ENCODE measurements at places on chromosomes 6 and 20.

DNA sequence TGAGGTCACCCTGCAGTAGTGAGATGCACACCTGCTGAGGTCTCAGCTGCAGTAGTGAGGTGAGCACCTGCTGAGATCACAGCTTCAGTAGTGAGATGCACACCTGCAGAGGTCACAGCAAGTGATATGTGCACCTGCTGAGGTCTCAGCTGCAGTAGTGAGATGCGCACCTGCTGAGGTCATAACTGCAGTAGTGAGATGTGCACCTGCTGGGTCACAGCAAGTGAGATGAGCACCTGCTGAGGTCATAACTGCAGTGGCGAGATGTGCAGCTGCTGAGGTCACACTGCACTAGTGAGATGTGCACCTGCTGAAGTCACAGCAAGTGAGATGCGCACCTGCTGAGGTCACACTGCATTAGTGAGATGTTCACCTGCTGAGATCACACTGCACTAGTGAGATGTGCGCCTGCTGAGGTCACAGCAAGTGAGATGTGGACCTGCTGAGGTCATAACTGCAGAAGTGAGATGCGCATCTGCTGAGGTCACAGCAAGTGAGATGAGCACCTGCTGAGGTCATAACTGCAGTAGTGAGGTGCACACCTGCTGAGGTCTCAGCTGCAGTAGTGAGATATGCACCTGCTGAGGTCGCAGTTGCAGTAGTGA lies 20.8 kb downstream of the ZDHHC14 start:
- no peak for DNase-seq

GRCh38 chr6:66985816-66986215 lies 1278.8 kb upstream of the EYS start:
- DNase-seq = no peak

GRCh38 chr20:62844182-62844581 lies 17.4 kb downstream of the TCFL5 start:
- DNase-seq = no peak

DNA sequence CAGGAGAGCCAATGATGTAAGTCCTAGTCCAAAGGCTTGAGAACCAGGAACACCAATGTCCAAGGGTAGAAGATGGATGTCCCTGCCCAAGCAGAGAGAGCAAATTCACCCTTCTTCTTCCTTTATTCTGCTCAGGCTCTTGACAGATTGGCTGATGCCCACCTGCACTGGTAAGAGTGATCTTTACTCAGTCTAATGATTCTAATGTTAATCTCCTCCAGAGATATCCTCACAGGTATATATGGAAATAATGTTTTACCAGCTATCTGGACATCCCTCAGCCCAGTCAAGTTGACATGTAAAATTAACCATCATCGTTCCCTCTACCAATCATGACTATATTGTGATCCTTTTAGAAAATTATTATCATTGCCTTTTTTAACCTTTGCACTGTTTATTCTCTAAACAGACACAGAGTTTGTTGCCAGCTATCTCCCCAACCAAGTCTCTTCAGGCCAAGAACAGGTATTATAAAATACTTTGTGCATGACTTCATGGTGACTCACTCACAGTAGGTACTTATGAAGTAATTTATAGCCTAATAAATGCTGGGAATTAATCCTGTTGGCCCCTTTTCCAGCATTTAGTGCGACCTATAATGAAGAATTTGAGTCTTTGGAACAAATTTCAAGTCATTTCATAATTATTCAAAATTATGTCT lies 26.2 kb upstream of the TSHZ2 start:
- DNase-seq = no peak

- DNase-seq = no peak
Measured at GRCh38 chr6:126662966-126663365, 323.1 kb downstream of the CENPW start.

- DNase-seq = no peak
Measured at GRCh38 chr6:14216946-14217684, 99.5 kb downstream of the CD83 start.

DNA sequence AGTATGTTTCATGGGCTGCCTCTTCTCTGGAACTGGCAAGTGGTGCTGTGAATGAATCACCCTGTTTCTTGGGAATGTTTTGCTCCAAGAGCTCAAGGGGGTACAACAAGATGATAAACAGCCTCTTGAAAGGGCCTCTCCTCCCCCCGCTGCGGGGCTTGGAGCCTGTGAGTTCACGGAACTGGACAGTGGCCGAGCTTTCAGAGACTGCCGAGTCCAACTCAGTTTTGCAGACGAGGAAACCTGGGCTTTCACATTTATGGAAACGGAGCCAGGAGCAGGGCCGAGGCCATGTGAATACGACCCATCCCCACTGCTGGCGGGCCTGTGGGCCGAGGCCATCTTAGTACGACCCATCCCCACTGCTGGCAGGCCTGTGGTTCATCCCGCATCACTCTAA lies 18.2 kb upstream of the SRC start:
- DNase-seq = no peak

DNA sequence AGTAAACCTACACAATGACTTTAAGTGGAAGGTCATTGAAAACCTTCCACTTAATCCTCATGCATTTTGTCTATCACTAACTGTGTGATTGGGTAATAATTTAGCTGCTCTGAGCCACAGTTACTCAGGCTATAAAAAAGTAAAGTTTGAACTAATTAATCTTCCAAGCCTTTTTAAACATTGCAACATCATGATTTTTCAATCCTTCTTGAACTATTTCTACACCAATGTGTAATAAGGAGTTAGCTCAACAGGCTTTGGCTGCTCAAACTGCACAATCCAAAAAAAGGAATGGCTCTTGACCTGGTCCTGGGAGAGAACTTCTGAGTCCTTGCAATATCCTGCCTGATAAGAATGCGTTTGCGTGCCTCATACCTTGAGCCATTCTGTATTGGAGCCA lies 34.8 kb upstream of the FILIP1 start:
- DNase-seq = no peak

DNA sequence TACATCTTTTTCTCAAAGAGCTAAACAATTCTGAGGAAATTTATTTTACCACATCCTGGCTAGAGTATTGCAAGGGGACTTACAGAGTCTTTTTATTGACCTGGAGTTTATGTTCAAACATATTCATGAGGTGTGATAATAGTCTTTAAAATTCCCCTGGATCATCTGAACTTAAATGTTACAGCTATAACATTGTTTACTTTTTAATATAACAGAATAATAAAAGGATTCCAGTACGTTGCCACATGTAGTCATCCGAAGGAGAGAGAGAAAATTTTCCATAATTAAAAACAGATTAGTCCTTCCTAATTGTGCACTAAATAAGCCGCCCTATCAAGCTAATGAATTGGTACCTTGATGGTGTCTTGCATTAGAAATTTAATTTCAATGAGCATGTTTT lies 765.4 kb upstream of the MAP3K7 start:
- DNase-seq = no peak

GRCh38 chr20:59873409-59873808 lies 60.0 kb downstream of the SYCP2 start:
- no peak for DNase-seq

DNA sequence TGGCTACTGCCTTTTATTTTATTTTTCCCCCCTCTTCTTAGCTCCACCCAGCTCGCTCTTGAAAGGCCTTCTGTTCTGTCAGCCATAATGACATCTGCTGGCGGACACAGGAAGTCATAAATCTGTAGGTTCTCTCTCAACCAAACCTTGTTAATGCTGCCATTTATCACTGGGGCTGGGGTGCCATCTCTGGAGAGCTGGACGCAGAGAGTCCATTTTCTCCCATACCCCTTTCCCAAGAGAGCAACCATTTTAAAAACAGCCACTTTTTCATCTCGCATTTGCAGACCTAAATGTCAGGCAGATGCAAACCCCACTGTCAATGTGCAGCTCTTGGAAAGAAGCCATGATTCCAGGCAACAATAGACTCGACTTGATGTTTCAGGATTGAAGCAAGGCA lies 13.0 kb upstream of the TSHZ2 start:
- DNase-seq = no peak

DNA sequence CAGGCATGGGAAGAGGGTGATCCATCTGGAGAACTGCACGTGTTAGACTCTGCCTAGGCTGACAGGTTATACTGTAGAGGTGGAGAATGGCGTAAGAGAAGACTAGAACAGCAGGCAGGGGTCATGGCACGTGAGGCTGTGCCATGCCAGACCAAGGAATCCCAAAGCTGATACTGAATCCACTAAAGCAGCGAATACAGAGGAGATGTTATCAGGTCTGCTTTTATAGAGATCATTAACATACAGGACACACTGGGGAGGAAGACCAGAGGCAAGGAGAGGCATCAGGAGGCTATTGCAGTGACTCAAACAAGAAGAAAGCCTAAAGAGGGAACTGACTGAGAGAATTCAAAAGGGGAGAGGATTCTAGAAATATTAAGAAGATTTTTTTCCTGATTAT lies 12.9 kb downstream of the PHACTR1 start:
- no peak for DNase-seq

DNA sequence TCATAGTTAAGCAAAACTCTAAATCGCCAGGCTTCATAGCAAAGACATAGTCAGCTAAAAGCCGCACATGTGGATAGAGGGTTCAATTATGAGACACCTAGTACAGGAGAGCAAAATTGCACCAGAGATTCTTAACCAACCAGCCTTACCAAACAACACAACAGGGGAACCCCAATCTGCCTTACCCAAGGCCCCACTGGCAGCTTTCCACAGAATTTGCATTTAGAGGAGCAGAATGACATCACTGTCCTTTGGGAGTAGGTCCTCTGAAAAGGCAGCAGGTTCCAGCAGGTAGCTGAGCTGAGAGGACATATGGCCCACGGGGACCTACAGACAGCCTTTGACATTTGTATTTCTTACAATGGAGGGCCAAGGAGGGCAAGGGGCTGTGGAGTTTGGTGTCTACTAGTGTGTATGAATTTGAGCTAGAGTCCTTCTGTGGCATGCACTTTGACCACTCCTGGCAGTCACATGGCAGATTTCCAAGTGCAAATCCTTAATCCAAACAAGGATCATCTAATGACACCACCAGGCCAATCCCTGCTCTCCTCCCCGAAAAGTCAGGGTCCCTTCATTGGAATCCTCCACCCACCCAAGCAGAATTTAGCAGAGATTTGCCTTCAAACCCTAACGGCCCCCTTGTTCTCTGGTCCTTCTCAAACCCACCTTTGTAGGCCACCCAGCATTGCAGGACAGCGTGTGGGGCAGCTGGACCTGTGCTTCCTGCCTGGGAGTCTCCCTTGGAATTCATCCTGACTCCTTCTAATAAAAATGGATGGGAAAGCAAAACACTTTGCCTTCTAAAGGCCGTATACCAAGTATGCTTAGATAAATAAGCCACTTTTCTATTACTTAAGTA lies 171.2 kb upstream of the SUPT3H start:
- no peak for DNase-seq

DNA sequence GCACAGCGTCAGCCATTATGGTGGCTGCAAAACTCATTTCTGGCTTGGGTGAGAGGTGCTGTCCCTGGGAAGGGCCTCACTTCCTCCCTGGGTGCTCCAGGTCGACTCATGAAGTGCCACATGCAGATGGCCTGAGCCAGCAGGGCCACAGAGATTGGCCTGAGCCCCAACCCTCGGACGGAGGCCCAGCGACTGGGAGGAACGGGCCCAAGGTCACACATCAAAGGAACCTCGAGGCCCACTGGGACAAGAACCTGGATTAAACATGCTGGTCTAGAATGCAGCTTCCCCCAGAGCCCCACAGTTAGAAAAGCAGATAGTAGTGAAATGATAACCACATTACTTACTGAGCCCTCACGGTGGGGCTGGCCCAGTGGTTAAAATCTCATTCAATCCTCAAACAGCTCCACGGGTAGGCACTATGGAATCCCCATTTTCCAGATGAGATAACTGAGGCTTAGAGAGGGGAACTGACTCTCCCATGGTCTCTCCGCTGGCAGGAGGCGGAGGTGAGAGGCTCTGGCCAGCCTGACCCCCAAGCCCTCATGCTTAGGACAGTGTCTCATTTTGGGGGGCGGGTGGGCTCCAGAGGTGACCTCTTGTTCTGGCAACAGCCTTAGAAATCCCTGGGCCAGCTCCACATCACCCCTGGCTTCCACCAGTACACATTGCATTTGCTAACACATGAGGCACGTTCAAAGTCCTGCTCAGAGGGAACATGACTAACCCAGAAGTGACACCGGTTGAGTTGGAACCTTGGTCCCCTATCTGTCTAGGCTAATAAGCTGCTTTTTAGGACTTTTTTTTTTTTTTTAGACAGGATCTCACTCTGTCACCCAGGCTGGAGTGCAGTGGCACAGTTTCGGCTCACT lies 53.0 kb downstream of the SRC start:
- DNase-seq = no peak

- no peak for DNase-seq
Measured at GRCh38 chr6:120899932-120900331, 434.3 kb downstream of the TBC1D32 start.

GRCh38 chr6:20582586-20583443 lies 48.6 kb downstream of the CDKAL1 start:
- no peak for DNase-seq

All from activated effector memory CD4-positive, alpha-beta T cell treated with Interleukin-2 at 50 U/mL for 16 hours (primary cell).